ENCODE measurements at places on chromosomes 4 and X.

- no peak for ATAC-seq
These were observed 28.6 kb upstream of the ZCCHC4 start for GRCh38 chr4:25283948-25284347.

DNA sequence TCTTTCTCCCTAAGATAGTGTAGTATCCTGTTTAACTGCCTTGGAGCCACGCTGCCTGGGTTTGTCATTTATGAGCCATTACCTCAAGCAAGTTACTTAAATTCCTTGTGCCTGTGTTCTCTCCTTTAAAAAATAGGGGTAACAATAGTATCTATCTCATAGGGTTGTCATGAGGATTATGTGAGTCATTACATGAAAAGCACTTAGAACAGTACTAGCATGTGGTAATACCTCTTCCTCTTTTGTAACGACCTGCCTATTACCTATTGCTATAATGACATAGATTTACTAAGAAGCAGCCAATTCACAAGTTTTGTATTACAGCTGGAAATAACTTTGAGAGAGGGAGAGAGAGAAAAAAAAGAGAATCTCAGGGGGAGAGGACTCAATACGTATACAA is 834.7 kb downstream of the RAPGEF2 start:
- no peak for ATAC-seq

DNA sequence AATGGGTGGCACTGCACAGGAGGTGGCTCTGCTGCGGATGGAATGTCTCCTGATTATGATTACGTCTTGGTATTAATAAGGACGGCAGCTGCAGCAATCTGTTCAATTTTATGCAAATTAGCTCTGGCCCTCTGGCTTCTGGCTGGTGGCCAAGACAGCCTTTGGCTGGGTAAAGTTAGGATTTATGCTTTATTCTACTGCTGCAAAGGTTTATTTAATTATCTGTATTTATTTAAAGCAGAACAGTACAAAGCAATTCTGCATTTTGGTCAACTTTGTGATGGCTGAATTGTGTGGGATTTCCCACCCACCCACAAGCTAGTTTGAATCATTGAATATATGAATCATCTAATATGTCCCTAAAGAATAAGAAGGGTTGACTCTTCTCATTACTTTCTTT is 745.6 kb upstream of the FAM241A start:
- no peak for ATAC-seq

- no peak for ATAC-seq
These were observed 98.9 kb downstream of the TLL1 start for GRCh38 chr4:165971933-165972332.

GRCh38 chr4:182391111-182391684 is 148.0 kb downstream of the TENM3 start:
- no peak for ATAC-seq

DNA sequence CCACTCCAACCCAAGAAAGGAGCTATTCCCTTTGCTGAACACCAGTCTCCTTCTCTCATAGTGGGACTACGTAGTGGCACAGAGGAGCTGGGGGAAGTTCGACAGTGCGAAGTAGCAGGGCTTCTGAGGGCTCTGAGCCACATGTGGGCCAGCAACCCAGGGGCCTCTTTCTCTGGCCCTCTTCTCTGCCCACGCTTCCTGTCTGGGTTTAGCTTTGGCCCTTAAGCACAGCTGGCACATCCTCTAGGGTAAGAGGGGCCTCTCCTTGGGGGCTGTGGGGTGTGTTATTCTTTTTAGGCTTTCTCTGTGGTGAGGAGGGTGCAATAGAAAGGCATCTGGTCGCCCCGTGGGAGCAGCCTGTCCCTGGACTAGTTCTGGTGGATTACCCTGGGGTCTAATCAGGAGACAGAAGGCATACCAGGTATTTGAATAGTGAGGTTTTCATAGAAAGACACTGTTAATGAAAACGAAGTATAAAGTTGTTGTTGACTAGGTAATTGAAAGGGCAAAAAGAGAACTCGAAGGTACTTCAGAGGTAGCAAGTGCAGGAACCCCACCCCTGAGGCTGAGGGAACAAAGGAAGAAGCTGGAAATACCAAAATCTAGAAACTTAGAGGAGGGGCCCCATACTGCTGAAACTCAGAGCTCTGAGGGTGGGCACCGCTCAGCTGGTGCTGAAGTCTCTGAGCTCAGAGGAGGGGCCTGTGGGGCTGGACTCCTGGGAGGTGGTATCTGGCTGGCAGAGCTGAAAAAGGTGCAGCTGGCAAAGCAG is 151.9 kb upstream of the RPS6KA3 start:
- peak; percentile 13 for ATAC-seq

GRCh38 chr4:156665780-156666366 is 305.7 kb downstream of the PDGFC start:
- ATAC-seq: no peak

DNA sequence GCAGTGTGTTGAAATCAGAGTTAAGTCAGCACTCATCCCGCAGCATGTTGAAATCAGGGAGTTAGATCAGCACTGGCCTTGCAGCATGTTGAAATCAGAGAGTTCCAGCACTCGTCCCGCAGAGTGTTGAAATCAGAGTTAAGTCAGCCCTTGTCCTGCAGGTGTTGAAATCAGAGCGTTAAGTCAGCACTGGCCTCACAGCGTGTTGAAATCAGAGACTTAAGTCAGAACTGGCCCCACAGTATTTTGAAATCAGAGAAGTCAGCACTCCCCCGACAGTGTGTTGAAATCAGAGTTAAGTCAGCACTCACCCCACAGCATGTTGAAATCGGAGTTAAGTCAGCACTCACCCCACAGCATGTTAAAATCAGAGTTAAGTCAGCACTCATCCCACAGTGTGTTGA is 10.9 kb upstream of the UVSSA start:
- no peak for ATAC-seq

- no peak for ATAC-seq
These were observed 53.3 kb downstream of the CAMK2D start for GRCh38 chr4:113708250-113708649.

DNA sequence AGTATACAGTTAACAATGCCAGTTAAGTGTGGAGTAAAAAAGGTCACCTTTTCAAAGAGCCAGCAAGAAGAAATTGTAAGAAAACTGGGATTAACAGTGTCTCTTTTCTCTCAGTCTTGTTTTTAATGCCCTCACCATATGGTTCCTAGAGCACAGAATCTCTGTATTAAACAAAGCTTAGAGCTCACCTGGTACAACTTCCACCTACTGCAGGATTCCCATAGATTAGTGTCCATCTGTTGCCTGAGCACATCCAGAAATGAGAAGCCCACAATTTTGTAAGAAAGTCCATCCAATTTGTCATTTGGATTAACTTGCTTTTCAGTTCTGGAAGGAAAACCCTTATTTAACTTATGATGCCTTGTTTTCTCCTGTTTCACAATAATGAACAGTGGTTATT is 1037.1 kb downstream of the STPG2 start:
- no peak for ATAC-seq

- ATAC-seq: no peak
These were observed 36.8 kb upstream of the SPON2 start for GRCh38 chr4:1208970-1209704.

- ATAC-seq: no peak
These were observed 4.2 kb upstream of the FGF2 start for GRCh38 chr4:122822466-122822865.

- no peak for ATAC-seq
These were observed 39.1 kb downstream of the NHS start for GRCh38 chrX:17414027-17414658.

GRCh38 chr4:31108762-31109161 is 388.6 kb downstream of the PCDH7 start:
- no peak for ATAC-seq

DNA sequence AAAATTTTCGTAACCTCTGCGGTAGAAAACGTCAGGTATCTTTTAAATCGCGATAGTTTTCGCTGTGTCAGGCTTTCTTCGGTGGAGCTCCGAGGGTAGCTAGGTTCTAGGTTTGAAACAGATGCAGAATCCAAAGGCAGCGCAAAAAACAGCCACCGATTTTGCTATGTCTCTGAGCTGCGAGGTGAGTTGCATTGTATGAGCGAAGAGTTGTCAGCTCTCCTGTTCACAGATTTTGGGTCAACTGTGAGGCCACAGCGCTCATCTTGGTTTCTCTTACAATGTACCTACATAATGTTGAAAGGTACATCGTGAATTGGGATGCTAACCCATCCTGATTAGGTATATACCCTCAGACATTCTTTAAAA is 486 bp downstream of the CLCN3 start:
- ATAC-seq: no peak

- ATAC-seq: no peak
These were observed 5.3 kb downstream of the NKX1-1 start for GRCh38 chr4:1400831-1401408.

GRCh38 chr4:157271166-157271869 is 50.8 kb downstream of the GRIA2 start:
- no peak for ATAC-seq

DNA sequence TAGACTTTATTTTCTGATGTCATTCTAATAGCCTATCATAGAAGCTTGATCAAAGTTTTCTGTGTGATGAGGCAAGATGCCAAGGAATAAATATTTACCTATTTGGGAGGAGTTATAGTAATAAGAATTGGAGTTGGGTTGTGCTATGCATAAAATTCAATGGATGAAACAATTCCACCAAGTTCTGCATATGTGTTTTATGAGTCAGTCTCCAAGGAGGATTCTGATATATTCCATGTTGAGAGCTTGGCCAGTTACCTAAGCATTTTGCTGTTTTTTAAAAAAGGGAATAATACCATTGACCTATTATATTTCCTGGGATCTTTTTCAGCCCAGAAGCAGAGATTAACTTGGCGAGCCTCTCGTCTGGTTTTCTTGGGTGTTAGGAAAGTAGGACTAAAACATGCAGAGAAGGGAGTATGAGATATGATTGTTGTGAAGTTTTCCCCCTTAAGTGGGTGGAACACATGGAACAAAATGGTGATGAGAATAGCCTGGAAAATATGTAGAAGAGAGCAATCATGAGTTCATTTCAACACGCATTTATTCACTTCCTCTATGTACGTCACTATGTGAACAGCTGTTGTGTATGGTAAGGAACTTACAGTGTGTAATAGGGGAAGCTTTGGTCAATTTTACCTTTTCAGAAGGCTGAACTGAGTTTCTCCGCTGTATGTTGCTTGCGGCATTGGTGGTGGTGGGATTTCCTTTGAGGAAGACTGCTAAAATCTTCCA is 39.2 kb downstream of the POLA1 start:
- no peak for ATAC-seq

DNA sequence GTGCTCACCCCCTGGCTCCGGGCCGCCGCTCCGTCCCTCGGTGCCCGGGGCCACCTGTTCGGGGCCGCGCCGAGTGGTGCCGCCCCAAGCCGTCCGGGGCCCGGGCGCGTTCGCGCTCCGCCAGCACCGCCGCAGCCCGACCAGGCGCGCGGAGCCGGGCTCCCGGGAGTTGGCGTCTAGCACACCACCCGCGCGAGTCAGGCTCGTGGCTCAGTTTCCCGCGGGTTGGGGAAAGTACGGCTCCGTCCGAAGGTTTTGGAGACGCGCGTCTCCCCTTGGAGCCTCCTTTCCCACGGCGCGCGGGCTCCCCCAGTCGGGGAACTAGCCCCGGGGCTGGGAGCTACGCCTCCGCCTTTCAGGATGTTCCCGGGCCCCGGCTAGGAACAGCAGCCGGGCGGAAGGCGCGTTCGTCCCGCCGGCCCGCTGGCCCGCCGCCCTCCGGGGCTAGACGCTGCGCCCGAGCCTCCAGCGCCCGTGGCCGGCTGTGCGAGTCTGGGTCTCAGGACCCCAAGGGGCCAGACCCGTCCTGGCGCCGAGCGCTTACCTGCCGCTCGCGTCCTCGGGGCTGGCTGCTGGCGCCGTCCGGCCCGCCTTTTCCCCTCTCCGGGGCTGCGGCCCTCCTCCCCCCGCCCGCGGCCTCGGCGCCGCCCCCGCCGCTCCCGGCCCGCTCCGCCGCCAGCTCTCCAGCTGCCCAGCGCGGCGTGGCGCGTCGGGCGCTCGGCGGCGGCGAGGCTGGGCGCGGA is at the start of gene ADGRG2:
ADGRG2 (minus strand) TSS at position 571 of the 743 bp plus-strand sequence. CDS start 53,634 bp downstream, outside the sequence.
- ATAC-seq: no peak

All from activated CD4-positive, CD25-positive, alpha-beta regulatory T cell treated with anti-CD3 and anti-CD28 coated beads, Interleukin-2, amount 50 U/mL, for 24 hours (primary cell).